Naive thymus-derived CD8-positive, alpha-beta T cell (primary cell): ENCODE measurements at places on chromosomes 7 and 10.

DNA sequence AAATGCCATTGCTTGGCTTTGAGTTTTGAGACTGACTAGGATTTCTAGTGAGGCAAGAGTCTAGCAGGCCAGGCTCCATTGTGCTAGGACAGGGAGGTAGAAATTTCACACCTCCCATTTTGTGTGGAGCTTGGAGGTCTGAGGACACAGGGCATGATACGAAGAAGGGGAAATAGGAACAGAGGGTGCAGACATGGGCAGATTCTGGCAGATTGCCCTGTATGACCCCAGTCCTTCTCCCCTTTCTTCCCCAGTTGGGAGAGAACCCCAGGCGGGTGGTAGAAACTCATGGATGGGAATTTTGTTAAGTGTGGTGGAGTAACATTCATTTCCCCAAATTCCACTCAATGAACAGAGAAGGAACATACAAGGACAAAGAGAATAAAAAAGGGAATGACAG is 54.4 kb downstream of the RAMP3 start:
- peak overlapping the region; percentile 47 for H3K4me3 ChIP-seq
- H3K27me3 ChIP-seq, result peaks cover 26% of the 10 kb centered on the region
- H3K27ac ChIP-seq, result no peak overlapping the region
- no peaks in the 10 kb centered on the region for H3K4me1 ChIP-seq

DNA sequence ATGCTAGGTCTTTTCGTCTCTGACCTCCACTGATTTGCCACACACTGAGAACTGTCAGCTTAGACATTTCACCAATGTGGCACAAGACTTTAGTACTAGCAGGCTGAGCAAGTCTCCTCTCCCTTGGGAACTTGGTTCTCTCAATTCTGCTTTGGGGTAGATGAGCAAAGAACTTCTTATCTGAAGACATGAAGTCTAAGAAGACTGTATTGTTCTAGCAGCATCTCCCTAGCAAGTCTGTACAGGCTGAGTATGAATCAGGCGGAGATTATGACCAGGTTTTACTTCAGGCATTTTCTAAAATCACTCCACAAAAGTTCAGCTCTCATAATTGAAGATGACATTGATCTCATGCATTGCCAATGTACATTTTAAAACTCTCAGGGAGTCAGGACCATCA is 23.8 kb upstream of the STN1 start:
- H3K36me3 ChIP-seq, result no peaks in the 10 kb centered on the region
- no peak overlapping the region for H3K4me3 ChIP-seq
- H3K4me1 ChIP-seq, result no peaks in the 10 kb centered on the region
- no peak for DNase-seq
- H3K27me3 ChIP-seq, result no peaks in the 10 kb centered on the region

DNA sequence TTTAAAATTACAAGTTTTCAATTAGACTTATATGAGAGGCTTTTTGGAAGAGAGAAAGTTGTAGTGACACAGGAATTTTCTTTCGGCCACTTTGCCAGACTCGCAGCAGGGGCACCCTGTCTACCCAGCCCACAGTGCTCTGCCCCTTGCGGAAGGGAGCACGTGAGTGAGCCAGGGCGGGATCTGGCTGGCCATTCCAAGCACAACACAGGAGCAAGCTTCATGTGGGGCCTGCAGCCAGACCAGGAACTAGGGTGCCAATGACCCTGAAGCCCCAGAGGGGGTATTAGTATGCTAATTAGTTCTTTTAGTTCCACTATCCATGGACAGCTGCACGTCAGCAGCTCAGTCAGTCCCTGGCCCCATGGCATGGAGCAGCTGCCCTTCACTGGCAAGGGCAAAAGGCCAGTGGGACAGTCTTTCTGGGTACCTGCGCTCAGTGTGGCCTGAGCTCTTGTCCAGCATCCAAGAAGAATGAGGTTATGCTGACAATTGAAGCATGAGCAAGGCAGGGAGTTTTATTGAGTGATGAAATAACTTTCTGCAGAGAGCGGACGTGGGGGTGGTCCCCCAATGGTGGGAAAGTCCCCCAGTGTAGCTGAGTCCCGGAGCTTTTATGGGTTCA is 251.1 kb upstream of the CSTF2T start:
- H3K27ac ChIP-seq, result no peak overlapping the region
- H3K4me3 ChIP-seq, result no peak overlapping the region
- H3K36me3 ChIP-seq, result no peaks in the 10 kb centered on the region
- H3K4me1 ChIP-seq, result no peaks in the 10 kb centered on the region
- DNase-seq, result no peak

- H3K4me3 ChIP-seq, result no peak overlapping the region
- DNase-seq, result no peak
- H3K27ac ChIP-seq, result no peak overlapping the region
- peaks cover 4% of the 10 kb centered on the region for H3K4me1 ChIP-seq
- no peaks in the 10 kb centered on the region for H3K27me3 ChIP-seq
- H3K36me3 ChIP-seq, result peaks cover 23% of the 10 kb centered on the region
These were observed 33.5 kb downstream of the SLC37A3 start for GRCh38 chr7:140364819-140365218.

GRCh38 chr10:90062786-90063185 is 361.4 kb downstream of the KIF20B start:
- no peaks in the 10 kb centered on the region for H3K27me3 ChIP-seq
- no peaks in the 10 kb centered on the region for H3K36me3 ChIP-seq
- H3K4me1 ChIP-seq, result no peaks in the 10 kb centered on the region
- H3K4me3 ChIP-seq, result no peak overlapping the region
- H3K27ac ChIP-seq, result no peak overlapping the region

DNA sequence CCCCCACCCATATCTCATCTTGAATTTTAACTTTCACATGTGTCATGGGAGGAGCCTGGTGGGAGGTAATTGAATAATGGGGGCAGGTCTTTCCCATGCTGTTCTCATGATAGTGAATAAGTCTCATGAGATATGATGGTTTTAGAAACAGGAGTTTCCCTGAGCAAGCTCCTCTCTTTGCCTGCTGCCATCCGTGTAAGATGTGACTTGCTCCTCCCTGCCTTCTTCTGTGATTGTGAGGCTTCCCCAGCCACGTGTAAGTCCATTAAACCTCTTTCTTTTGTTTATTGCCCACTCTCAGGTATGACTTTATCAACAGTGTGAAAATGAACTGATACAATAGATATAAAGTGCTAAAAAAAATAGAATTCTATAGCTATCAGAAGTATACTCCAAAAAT is 168.8 kb downstream of the CXCL12 start:
- no peaks in the 10 kb centered on the region for H3K36me3 ChIP-seq
- H3K27me3 ChIP-seq, result peaks cover 15% of the 10 kb centered on the region
- no peak overlapping the region for H3K4me3 ChIP-seq

DNA sequence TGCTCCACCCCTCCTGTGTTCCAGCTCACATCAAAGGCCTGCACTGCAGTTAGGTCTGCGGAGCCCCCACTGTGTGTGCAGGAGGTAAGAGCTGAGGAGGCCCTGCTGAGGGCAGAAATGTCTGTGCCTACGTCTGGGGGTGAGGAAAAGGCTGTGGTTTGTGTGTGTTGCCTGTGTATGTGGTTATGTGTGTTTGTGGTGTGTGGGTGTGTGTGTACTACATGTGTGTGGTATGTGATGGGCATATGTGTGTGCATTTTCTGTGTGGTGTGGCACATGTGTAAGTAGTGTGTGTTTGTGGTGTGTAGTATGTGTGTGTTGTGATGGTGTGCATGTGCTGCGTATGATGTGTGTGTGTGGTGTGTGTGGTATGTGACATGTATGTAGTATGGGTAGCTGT is 36.2 kb downstream of the ANXA8 start:
- peaks cover 19% of the 10 kb centered on the region for H3K4me1 ChIP-seq
- DNase-seq, result no peak
- no peak overlapping the region for H3K4me3 ChIP-seq

- H3K4me3 ChIP-seq, result peak within 1 kb of the TSS; percentile 78
- H3K27ac ChIP-seq, result peak within 1 kb of the TSS; percentile 43
- no peaks in the 10 kb centered on the region for H3K36me3 ChIP-seq
- H3K27me3 ChIP-seq, result peaks cover 45% of the 10 kb centered on the region
- no peak for DNase-seq
- peaks cover 15% of the 10 kb centered on the region for H3K4me1 ChIP-seq
These were observed at the start of gene TFPI2 for GRCh38 chr7:93890464-93891068. Gene TFPI2 (minus strand): TSS chr7:93890753. CDS start chr7:93890678, 75 bp downstream.

GRCh38 chr7:85177316-85177715 is 9.5 kb downstream of the SEMA3D start:
- H3K4me3 ChIP-seq, result no peak overlapping the region
- peaks cover 5% of the 10 kb centered on the region for H3K36me3 ChIP-seq
- no peak for DNase-seq
- no peaks in the 10 kb centered on the region for H3K27me3 ChIP-seq
- H3K4me1 ChIP-seq, result no peaks in the 10 kb centered on the region

DNA sequence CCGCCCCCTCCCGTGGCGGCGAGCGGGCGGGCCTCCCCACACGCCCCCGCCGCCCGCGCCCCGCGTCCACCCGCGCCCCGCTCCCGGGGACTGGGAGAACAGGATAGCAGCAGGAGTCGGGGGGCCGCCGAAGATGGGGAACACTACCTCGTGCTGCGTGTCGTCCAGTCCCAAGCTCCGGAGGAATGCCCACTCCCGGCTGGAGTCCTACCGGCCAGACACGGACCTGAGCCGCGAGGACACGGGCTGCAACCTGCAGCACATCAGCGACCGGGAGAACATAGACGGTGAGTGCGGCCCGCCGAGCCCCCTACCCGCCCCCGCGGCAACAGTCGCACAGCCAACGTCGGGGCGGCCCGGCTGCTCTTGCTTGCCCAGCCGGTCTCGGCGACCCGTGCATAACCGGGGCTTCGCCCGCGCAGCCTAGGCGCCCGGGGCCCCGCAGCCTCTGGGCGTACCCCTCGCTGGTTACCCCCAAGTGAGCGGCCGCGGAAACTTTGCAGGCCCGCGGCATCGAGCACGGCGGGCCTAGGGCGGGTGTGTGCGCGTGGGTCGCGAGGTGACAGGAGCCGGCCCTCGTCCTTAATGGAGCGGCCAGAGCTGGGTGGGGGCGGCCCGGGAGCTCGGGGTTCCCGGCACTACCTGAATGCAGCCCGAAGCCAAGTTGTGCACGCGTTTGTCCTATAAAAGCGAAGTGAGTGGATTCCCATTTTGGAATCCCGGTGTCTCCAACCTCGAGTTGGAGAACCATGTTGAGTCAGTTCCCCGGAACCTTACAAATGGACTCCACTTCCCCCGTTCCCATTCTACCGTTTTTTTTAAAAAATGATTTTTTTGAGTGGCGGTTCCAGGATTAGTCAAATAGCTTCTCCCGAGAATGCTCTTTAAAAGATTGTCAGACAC is 863 bp downstream of the CCNY start:
- H3K27ac ChIP-seq, result peak overlapping the region; percentile 93
- H3K36me3 ChIP-seq, result peaks cover 10% of the 10 kb centered on the region
- H3K4me3 ChIP-seq, result peak overlapping the region; percentile 82
- peak; percentile 5 for DNase-seq
- H3K27me3 ChIP-seq, result no peaks in the 10 kb centered on the region

DNA sequence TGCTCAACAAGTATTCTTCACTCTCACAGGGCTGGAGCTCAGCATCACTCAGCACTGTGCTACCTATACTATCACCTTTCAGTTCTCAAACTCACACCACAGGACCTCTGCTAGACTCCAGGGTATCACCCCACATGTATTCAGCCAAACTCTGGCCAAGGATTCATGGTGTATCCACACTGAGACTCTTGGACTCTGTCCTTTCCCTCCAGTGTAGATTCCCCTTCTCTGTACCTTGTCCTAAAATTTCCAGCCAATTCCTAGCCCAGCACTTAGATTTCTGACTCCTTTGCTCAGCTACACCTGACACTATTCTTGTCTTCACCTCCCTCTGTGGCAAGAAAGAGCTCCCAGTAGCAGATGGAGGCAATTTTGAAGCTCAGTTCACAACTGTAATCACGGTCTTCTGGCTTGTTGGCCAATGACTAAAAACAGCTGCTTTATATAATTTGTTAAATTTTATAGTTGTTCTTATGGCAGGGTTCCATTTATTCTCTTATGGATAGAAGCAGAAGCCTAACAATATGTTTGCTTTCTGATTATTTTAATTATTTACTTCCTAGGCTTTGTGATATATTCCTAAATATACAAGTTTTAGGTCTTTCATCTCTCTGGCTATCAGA is 258.8 kb downstream of the THSD7A start:
- no peaks in the 10 kb centered on the region for H3K4me1 ChIP-seq
- no peaks in the 10 kb centered on the region for H3K36me3 ChIP-seq
- no peak overlapping the region for H3K27ac ChIP-seq
- DNase-seq, result no peak
- H3K4me3 ChIP-seq, result no peak overlapping the region

GRCh38 chr7:111370002-111370401 is 192.3 kb downstream of the IMMP2L start:
- H3K27me3 ChIP-seq, result no peaks in the 10 kb centered on the region
- H3K4me1 ChIP-seq, result no peaks in the 10 kb centered on the region
- H3K4me3 ChIP-seq, result no peak overlapping the region
- DNase-seq, result no peak
- no peak overlapping the region for H3K27ac ChIP-seq

DNA sequence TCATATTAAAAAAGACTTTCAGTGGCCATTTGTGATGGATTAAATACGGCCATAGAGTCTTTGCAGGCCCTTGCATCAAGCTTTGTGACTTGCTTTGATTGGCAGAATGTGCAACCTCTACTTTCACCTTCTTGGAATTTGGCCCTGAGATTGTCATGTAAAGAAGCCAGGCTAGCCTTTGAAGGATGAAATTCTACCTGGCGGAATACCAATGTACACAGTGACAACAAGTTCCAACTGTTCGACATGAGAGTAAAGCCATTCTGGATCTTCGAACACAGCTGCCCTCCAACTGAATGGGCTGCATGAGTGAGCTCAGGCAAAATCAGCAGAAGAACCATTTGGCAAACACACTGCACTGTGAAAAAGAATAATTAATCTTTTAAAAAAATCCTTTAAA is 321.3 kb downstream of the PHF14 start:
- peaks cover 7% of the 10 kb centered on the region for H3K27me3 ChIP-seq
- no peak for DNase-seq
- no peaks in the 10 kb centered on the region for H3K4me1 ChIP-seq
- no peak overlapping the region for H3K4me3 ChIP-seq

DNA sequence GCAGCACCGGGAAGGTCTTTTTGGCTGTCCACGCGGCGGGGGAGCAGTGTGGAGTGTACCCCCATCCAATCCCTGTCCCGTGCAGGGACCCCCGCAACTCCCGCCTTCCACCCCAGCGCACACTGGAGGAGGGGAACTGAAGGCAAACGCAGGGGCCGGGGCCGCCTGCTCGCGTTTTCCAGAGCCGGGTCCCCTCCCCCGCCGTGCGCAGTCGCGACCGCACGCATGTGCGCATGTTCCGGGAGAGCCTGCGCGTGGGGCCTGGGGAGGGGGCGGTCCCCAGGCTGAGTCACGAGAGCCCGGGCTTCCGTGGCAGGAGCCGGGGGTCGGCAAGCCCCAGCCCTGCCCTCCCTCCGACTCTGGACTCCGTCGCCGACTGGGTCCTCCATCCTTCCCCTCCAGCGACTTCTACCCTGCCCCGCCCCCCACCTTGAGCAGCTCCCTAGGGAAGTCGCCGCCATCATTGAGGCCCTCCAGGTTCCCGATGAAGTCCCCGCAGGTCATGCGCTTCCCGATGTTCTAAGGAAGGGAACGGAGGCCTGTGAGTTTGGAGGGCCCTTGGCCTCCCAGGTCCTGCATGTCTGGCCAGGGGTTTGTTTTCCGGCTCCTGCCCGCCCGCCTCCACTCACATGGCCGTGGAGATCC is 8.0 kb downstream of the PSD start:
- H3K27ac ChIP-seq, result peak overlapping the region; percentile 87
- DNase-seq, result peak; percentile 54
- peaks cover 1% of the 10 kb centered on the region for H3K27me3 ChIP-seq
- no peaks in the 10 kb centered on the region for H3K36me3 ChIP-seq
